ENCODE measurements at places on chromosomes 1 and 21.

DNA sequence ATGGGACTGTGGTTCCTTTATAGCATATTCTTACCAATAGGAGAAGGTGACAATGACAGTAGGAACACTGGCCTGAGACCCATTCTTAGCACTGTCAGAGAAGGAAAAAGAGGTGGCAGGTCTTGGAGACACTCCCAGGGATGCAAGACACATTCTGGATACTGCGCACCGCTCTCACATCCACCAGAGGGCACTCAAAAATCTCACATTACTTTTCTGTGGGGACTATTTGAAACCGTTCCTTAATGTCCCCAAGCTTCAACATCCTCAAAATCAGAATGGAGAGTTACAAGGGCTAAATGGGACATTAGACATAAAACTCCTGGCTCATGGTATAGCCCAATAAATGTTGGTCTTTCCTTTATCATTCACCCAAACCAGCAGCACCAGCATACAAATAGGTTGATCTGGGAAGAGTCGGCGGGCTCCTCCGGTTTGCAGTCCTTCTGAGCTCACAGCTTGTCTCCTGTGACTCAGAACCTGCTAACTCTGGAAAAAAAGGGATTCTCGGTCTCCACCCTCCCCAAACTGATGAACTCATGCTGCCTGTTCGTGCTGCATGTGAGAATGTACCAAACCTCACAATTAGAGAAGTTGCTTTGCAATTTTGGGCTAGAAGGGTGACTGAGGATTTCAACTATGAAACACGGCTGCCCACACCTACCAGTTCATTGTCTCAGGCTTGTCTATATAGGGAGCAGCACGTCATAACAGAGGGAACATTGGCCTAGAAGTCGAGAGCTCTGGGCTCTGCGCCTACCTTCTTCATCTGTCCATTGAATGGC, 40.2 kb downstream of the IL12RB2 start:
- peak; percentile 39 for DNase-seq

GRCh38 chr1:27391511-27392095, 819 bp upstream of the GPR3 start:
- DNase-seq: peak; percentile 86

DNA sequence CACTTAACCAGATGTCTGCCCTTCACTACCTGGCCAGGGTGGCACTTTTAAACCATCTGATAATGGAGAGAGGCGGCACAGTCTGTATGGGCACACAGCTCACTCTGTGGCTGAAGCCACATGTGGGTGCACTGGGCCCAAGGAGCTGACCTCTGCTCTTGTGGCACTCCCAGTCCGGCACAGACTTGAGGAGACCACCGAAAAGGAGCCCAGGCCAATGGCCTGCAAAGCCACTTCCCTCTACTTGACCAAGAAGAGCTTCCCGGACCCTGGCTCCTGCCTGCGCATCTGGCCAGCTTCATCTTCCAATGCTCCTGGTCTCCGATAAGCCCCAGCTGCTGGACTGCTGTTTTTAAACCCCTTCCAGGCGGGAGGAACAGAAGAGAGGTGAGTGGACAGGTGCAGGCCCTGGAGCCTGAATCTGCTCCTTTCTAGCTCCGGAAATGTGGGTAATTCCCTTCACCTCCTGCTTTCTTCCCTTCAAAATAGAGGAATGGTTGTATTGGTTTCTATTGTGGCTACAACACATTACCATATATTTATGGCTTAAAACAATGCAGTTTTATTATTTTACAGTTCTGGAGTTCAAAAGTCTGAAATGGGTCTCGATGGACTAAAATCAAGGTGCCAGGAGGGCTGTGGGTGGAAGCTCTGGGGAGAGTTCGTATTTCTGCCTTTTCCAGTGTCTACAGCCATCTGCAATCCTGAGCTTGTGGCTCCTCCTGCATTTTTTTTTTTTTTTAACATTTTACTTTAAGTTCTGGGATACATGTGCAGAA, 11.6 kb downstream of the GNG4 start:
- DNase-seq: no peak

- no peak for DNase-seq
Observed at GRCh38 chr1:228142155-228142691, 2.1 kb downstream of the GUK1 start.

GRCh38 chr1:54069791-54070170, 16.4 kb downstream of the TCEANC2 start:
- no peak for DNase-seq

- no peak for DNase-seq
Observed at GRCh38 chr1:3510136-3510955, 55.9 kb downstream of the ARHGEF16 start.

DNA sequence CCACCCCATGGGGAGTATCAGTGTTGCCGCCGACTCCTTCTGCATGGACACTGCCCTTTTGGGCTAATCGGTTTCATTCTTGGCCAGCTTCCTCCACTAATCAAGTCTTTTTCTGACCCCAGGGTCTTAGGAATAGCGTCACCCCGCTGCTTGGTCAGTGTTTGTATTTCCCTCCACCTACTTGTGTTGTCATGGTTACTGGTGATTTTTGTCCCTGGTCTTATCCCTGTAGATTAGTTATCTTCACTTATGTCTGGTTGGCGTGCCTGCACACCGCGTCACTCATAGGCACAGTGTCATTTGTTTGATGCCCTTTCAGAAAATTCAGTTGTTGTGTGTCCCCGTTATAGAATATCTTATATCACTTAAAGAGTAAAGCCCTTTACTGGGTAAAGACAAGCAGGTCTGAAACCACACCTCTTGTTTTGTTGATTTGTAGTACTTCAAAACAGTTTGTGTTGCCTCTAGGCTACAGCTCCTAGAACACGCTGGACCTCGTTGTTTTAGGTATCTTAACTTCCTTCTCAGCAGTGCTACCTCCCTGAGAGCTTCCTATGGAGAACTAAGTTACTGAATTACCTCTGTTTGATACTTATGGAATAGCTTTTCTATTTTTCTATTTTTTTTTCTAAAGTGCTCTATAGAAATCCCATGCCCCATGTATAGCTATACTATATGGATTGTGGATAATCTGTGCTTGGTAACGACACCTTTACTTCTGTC, 868 bp downstream of the PPP1R12B start:
- no peak for DNase-seq

- DNase-seq: no peak
Observed at GRCh38 chr1:37868466-37868865, 9.1 kb upstream of the MTF1 start.

All from COR-L47 (cell line).